ENCODE measurements at places on chromosomes 7 and 10.

- no peak for DNase-seq
Observed at GRCh38 chr7:26147030-26147429, 5.0 kb upstream of the NFE2L3 start.

DNA sequence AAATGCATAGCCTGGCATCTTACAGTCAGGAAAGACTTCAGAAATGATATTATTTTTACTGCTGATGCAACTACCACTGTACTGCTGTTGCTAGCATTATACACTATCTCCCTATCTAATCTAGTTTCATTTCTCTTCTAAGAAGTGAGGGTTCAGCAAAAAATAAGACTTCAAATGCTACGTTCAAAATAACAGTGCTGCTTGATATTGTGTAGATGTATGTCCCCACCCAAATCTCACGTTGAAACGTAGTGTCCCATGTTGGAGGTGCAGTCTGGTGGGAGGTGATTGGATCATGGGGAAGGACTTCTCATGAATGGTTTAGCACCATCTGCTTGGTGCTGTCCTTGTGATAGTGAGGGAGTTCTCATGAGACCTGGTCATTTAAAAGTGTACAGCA, 129.4 kb downstream of the ANK3 start:
- no peak for DNase-seq

- DNase-seq = no peak
Observed at GRCh38 chr10:48623607-48624132, 18.8 kb upstream of the ARHGAP22 start.

GRCh38 chr7:111785076-111785475, 222.8 kb upstream of the IMMP2L start:
- DNase-seq = no peak

GRCh38 chr10:31099094-31099493, 67.4 kb upstream of the ZNF438 start:
- DNase-seq = no peak

- DNase-seq = no peak
Observed at GRCh38 chr7:102292813-102293798, 6.4 kb downstream of the SH2B2 start.

DNA sequence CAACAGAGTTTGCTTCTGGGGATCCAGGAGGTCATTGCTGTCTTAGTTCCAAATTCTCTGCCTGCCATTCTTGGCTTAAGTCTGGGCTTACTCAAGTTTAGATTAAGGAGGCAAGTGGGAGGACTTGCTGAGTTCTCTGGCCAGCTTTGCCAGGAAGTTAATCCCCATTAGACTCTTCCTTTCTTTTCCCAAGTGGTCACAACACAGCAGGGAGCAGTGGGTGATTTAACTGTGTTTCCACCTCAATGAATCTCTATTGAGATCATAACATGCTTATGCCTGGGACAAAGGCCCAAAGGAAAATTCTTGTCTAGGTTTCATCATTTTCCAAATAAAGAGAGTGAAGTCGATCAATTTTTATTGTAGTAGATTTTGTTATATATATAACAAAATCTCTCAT, 1159.6 kb downstream of the SORCS3 start:
- DNase-seq = no peak

- no peak for DNase-seq
Observed at GRCh38 chr7:47576866-47577306, 5.0 kb downstream of the TNS3 start.

DNA sequence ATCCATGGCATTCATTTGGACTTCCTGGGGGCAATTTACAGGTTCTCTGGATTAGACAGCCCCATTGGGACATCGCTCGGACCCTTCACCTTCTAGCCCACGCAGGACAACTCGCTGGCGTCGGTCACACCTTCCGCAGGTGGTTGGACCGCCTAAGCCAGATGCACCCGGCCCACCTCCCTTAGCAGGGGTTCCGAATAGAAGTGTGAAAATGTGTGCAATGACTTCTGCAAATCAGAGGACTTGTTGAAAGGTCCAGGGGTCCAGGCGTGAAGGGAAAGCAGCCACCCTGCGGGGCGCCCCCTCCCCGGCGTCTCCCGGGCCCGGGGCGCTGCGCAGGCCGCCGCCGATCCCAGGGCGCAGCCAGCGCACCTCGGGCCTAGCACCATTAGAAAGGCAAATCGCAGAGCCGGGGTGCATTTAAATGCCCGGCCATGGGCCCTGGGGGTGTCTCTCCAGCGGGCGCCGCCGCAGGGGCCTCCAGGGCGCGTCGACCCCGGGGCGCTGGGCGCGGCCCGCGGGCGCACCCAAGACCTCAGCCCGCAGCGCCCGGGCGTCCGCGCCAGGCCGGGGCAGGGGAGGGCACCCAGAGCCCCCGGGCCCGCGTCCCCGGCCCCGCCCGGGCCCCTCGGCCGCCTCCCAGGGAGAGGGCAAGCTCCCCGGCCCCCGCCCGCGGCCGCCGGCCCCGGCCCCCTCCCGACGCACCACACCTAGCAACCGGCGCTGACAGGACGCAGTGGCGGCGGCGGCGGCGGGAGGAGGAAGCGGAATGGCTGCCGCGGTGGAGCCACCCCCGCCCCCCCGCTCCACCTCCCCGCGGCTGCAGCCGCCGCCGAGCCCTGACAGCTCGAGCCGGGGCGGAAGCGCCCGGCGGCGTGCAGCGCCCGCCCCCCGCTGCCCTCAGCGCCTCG, 1.2 kb downstream of the JAZF1 start:
- peak; percentile 84 for DNase-seq

GRCh38 chr7:116617878-116618277, 54.1 kb upstream of the MET start:
- no peak for DNase-seq

DNA sequence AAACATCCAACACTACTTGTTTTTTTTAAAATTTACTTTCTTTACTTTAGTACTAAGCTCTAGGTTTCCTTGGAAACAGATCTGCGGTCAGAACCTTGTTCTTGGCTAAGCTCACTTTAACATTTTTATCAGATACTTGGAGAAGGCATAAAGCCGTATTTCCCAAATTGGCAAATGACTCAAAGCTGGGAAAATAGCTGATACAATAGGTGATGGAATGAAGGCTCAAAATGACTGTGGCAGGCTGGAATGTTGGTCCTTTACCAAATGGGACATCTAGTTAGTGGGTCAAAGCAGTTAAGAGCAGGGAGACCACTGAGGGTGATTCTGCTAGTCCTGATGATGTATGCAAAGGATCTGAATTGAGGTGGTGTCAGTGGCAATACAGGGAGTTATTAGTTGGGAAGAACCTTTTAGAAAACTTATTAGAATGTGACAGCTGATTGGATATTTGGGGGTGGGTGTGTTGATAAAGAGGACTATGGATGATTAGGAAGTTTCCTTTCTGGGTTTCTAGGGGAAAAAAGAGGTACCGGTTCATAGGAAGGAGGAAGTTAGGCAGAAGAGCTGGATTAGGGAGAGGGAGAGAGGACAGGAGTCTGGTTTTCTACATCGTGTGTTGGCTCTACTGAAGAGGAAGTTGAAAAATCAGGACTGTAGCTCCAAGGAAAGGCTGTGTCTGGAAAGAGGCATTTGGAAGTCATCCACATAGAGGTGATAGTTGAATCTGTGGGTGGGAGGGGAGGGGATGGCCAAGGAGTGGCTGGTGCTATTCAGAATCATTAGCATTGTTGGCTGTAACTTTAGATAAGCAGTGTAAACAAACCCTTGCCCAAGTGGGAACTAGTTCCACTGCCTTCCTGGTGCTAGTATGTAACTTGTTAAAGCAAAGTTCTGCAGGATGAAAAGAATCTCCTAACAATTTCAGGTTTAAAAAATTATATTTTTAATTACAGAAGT, 13.1 kb downstream of the PLCE1 start:
- no peak for DNase-seq

DNA sequence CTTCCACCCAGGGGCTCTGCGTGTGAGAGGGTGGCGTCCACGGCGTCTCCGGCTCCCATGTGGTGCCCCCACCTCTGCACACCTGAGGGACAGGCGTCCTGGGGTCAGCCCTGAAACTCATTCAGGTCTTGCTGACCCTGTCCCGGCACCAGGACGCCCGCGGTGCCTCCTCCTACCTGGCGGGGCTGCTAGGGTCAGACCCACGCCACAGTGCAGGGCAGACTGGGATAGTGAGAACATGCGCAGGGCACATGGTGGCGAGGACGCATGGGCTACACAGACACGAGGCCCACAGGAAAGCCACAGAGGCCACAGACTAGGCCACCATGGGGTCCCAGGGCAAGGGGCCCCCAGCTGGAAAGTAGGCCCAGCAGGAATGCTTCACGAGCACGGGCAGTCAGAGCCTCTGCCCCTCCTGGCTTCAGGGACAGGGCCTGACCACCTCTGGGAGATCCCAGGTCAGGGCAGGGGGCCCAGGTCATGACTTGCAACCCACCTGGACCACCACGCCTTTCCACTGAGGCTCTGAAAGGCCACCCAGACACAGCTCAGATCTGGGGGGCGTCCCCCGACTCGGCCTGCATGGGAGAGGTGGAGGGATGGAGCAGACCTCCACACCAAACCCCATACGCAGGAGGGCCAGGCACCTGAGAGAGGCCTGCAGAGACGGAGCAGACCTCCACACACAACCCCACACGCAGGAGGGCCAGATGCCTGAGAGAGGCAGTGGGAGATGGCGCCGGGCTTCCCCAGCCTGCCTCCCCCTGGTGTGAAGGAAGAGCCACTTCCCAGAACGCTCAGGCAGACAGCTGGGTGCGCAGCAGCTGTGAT, 188.6 kb downstream of the ELFN1 start:
- DNase-seq = no peak

DNA sequence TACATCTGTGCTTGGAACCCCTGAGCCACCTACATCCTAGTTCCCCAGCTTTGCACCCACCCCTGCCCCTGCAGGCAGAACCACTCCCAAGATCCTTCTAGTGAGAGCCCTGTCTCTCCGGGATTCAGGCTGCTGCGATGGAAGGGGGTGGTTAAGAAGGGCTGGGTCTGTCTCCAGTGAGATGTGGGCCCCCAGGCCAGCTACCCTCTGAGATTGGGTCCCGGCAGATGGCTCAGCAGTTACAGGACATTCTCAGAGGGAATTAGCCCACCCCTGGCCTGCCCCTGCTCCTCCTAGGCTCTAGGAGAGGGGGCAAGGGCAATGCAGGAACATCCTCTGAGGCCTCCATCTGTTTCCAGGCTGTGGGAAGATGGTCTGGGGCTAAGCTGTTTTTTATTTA, 27.7 kb downstream of the SLC29A3 start:
- no peak for DNase-seq

DNA sequence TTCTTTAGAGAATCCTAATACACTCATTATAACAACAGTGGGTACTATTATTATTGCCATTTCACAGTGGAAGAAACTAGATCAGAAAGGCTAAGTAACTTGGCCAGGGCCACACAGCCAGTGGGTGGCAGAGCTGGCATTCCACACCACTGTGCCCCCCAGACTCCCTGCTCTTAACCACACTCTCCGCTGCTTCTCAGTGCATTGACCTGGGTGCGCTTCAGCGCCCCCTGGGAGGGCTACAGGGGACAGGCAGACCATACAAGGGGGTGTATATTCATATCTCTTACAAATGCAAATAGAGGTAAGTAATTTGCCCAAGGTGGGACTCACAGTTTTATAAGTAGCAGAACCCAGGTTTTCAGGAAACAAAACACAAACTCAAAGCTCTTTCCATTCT, 77.0 kb upstream of the NMT2 start:
- DNase-seq = no peak

DNA sequence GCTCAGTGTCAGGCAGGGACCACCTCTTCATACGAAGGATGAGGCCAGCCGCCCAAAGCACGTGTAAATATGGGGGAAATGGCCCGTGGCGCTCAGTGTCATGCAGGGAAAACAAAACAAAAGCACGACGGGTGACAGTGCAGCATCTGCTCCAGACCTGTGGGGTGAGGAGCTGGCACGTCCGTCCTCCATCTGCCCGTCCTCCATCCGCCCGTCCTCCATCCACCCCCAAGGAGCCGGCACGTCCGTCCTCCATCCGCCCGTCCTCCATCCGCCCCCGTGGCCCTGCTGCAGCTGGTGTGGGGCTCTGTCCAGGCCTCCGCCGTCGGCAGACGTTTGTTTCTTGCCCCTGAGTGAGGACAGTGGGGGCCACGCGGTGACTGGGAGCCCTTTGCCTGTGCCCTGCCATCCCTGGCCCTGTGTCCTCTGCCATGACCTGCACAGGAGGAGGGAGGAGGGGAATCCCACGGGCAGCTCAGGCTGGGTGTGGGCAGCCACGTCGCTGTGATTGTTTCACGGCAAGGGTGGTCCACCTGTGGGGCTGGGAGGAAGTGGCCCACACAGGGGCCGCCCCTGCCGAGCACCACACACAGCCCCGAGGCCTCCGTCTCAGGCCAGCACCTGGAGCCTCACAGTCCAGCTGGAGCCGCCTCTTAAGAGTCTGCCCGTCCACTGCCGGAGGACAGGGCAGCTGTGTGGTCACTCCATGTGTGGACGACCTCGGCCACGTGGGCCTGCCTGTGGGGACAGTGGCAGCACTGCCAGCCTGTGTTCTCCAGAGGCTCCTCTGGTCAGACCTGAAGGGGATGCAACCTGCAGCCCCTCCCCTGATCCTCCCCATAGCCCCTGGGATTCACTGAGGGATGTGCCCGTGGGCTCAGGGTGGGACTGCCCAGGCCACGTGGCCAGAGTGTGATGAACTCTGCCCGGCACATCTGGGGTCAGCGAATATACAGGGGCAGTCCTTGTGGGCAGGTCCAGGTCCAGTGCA, 38.2 kb upstream of the DPYSL4 start:
- DNase-seq = no peak

DNA sequence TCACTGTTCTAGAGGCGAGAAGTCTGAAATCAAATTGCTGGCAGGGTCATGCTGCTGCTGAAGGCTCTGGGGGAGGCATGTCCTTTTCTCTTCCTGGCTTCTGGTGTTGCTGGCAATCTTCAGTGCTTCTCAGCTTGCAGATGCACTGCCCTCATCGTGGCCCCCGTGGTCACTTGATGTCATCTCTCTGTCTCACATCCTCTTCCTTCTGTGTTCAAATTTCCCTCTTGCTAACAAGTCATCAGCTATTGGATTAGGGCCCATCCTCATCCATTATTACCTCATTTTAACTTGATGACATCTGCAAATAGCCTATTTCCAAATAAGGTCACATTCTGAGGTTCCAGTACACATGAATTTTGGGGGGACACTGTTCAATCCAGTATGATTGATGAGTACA, 36.6 kb upstream of the SRGN start:
- no peak for DNase-seq

- DNase-seq = no peak
Observed at GRCh38 chr7:151795168-151795811, 81.6 kb downstream of the PRKAG2 start.

- DNase-seq = no peak
Observed at GRCh38 chr10:47098964-47099363, 187.7 kb downstream of the PTPN20 start.

DNA sequence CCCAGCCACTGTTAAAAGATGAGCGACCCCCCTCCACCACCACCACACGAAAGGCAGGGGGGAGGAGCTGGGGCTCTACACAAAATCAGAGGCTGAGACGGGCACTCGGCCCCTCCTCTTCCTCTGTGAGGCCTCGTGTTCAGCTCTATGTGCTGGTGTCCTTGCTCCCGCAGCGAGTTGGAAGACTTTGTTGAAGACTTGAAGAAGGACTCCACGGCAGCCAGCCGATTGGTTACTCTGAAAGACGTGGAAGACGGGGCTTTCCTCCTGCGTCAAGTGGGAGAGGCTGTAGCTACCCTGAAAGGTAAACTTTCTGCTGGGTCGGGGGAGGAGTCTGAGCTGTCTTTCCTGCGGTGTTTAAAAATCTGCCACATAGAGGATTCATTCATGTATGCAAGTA, 203.7 kb downstream of the ARHGAP21 start:
- no peak for DNase-seq
